ENCODE measurements at places on chromosomes 3 and 15.

DNA sequence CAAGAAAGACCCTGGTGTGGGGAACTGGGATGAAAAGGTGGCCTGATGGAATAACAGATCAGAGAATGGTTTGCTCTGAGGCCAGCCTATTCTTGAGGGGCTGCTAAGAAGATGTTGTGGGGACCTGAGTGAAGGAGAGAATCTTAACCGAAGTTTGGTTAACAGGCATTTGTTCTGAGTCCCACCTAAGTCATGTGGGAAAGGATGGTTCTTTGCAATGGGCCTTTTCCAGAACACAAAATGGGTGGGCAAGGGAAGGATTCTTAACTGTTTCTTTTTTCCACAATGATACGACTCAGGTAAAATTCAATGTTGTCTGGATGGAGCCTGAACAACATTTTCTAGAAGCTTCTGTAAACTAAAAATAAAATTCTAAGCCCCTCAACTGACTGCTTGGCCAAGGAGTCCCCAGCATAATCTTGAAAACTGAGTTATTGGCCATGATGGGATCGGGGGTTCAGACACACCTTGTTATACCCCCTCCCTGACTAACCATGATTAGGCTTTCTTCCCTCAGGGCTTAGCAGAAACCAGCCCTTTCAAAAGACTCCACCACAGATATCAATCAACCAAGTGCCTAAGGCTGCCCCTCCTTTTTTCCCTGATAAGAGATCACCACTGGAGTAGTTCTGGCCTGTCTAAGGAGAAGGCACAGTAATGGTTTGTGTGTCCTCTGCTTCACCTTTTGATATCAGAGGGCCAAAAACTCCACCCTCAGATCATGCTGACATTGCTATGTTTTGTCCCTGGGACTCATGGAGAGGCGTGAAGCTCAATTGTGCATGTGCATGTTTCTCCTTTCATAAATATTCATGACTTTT, 30.1 kb downstream of the SCN11A start:
- DNase-seq: no peak

DNA sequence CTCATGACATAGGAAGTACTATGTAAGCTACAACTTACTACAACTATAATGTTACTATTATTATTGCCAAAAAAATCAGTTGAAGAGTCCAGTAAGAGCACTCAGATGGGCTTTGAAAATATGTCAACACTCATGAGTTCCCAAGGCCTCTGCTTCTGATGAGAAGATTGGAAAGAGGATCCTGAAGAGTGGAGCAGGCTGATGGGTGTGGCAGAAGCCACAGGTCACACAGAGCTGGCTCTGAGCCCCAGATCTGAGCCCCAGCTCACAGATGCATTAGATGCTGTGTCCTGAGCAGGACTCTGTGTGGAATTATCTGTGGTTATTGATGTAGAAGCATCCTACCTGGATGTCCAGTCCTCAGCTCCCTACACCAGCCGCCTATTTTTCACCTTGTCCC, 65.6 kb downstream of the SPSB4 start:
- no peak for DNase-seq

- DNase-seq: no peak
Observed at GRCh38 chr3:186787642-186788481, 4.5 kb downstream of the EIF4A2 start.

DNA sequence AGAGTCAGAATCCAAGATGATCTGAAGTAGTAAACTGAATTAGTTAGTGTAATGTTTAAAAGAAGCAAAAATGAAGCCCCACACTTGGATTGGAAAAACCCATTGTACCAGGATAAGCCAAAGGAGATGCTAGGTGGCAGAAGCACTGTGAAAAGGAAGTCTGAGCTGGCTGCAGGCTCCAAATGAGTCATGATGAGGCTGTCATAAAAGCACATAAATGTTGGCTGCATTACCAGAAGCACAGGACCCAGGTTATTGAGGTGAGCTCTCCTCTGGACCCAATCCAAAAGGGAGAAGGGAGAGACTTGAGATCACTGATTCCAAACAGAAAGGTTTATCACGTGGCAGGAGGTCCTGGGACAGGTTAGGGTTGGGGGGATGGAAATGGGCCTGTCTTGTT, 3.2 kb upstream of the ACAN start:
- DNase-seq: no peak

- DNase-seq: no peak
Observed at GRCh38 chr15:74173380-74174218, at the start of gene ISLR. Gene ISLR (plus strand): TSS chr15:74173710. CDS start chr15:74174859, 1,149 bp downstream.

- no peak for DNase-seq
Observed at GRCh38 chr3:45026038-45026437, at the start of gene CLEC3B. Gene CLEC3B (plus strand): TSS chr3:45026303. CDS start chr3:45026363, 60 bp downstream.

GRCh38 chr15:68676926-68677325, 98.1 kb downstream of the CORO2B start:
- no peak for DNase-seq

- no peak for DNase-seq
Observed at GRCh38 chr3:166531730-166532129, 694.5 kb upstream of the BCHE start.

DNA sequence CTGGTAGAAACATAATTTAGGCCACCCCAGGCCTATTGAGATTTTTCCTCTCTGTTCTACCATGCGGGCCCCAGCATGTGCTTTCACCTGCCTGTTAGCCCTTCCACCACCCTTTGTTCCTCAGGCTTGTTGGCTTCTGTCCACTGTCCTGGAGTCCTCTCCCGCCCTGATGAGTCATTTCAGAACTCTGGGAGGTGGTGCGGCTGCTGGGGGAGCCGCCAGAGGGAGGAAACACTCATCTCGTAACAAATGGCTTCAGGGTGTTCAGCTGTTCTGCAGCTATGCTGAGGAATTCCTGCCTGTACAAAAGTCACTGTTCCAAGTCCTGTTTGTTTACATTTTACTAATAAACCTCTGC, 36.3 kb downstream of the LRTM1 start:
- DNase-seq: no peak

GRCh38 chr3:115074502-115074901, 72.6 kb downstream of the ZBTB20 start:
- DNase-seq: no peak

- DNase-seq: no peak
Observed at GRCh38 chr3:30481241-30481640, 125.2 kb upstream of the TGFBR2 start.

Measured in activated naive CD4-positive, alpha-beta T cell treated with anti-CD3 and anti-CD28 coated beads, Interleukin-2, amount 50 U/mL, for 72 hours (primary cell).